ENCODE measurements at places on chromosomes 6 and 20.

GRCh38 chr20:63694584-63695423 lies 1.6 kb upstream of the TNFRSF6B start:
- DNase-seq = no peak

GRCh38 chr6:21180155-21180554 lies 413.4 kb upstream of the SOX4 start:
- DNase-seq = no peak

DNA sequence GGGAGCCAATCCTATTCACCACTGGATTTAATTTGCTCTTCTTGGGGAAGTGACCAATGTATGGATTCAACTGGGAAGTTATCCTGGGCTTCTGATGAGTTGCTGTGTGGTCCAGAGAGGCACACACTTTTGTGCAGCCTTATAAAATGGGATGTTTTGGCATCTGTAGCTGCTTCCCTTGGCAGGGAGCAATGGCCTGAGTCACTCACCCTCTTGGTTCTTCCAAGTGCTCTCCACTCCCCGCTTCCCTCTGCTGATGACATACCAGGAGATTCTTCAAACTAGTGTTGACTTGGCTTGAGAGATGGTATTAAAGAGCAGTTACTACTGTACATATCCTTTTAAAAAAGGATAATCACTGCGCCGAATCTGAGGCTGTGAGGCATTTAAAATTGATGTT lies 105.8 kb downstream of the JARID2 start:
- no peak for DNase-seq

DNA sequence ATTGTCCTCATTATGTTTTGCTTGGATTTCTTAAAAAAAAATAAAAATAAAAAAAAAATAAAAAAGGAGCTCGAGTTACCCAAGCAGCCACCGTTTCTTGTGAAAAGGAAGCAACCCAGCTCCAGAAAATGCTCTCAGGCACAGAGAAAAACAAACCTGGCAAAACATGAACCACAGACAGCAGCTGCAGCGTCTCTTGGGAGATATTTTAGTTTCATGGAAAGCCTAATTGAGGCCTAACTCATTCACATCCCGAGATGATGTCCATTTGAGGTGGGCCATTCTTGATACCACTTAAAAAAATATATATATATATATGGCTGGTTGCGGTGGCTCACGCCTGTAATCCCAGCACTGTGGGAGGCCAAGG lies 13.7 kb upstream of the MRAP2 start:
- no peak for DNase-seq

- no peak for DNase-seq
These were observed 2.4 kb downstream of the COL20A1 start for GRCh38 chr20:63295422-63295821.

GRCh38 chr20:16123623-16124022 lies 449.6 kb downstream of the KIF16B start:
- no peak for DNase-seq

- DNase-seq = no peak
These were observed 211.3 kb downstream of the ARID1B start for GRCh38 chr6:156988276-156989158.

GRCh38 chr6:130873746-130874145 lies 46.5 kb downstream of the SMLR1 start:
- no peak for DNase-seq

- no peak for DNase-seq
These were observed 154.3 kb downstream of the MRPL14 start for GRCh38 chr6:43972913-43973300.

- no peak for DNase-seq
These were observed 18.0 kb upstream of the UBE2V1 start for GRCh38 chr20:50130995-50131394.

DNA sequence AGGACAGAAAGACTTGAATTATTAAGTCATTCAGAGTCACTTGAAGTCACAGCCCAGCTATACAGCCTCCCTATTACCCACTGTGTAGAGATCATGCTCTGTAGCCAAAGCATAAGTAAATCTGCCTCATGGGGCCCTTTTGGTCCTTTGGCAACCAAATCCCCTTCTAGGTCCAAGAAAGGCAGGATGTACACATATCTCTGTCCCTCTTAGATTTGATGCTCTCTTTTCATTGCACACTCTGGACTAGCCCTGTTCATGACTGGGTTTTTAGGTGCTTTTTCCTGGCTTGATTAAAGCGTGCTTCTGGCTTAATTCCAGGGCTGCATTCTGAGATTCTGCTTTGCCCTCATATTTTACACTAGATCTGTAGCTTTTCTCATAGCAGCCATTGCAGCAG lies 296.8 kb downstream of the TENT5A start:
- DNase-seq = no peak

- no peak for DNase-seq
These were observed 25.1 kb downstream of the PRKN start for GRCh38 chr6:162702446-162702845.

DNA sequence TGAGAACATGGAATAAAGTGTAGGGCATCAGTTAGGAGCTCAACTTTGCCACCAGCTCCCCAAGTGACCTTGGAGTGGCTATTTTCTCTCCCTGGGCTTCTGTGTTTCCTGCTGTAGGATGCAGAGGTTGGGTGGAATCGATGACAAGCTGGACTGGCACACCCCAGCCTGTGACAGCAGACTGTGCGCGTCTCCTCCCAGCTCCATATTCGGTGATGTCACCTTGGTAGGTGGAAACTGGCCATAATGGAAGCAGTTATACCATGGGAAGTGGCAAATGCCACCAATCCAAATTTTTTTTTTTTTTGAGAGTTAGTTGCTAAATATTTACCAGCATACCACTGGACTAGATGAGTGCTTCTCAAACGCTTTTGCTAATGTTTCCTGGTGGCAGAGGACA lies 85.2 kb downstream of the BANF2 start:
- no peak for DNase-seq

DNA sequence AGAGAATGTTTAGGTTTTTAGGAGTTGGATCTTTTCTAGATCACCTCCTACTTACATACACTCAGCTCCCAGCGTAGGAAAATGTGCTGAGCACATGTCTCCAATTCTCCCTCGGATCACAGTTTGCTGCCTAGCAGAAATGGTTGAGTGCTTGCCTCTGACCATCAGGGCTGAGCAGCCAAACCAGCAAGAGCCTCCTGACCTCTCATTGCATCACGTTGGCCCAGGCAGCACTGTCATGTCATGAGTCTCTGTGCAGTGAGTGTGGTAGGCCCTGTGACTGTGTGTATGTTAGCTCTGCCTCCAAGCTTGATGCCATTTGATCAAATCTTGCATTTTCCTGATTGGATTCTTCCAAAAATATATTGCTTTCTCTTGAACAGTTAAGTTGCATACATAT lies 112.0 kb downstream of the LRRC1 start:
- no peak for DNase-seq

DNA sequence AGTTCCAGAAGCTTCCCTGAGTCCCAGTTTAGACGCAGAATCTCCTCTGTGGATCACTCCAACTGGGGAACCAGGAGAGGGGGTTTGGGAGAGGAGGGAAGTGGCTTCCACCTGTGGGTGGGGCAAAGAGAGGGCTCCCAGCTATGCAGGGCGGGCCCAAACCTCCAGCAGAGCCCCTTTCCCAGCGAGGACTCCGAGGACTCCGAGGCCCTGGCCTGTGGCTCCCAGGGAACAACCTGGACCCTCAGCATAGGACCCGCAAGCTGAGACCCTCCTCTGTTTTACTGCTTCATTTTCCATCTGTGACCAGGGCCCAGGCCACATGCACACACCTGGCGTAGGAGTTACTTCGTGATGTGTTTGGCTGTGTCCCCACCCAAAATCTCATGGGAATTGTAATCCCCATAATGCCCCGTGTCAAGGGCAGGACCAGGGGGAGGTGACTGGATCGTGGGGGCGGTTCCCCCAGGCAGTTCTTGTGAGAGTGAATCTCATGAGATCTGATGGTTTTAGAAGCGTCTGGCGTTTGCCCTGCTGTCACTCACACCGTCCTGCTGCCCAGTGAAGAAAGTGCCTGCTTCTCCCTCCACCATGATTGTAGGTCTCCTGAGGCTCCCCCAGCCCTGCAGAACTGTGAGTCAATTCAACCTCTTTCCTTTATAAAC lies 27.9 kb downstream of the NTSR1 start:
- no peak for DNase-seq

GRCh38 chr6:137424251-137424650 lies 69.9 kb downstream of the OLIG3 start:
- DNase-seq = no peak

GRCh38 chr6:98894810-98895209 lies 52.9 kb downstream of the FBXL4 start:
- no peak for DNase-seq

GRCh38 chr6:26550250-26550993 lies 12.3 kb downstream of the HMGN4 start:
- DNase-seq = peak; percentile 21

DNA sequence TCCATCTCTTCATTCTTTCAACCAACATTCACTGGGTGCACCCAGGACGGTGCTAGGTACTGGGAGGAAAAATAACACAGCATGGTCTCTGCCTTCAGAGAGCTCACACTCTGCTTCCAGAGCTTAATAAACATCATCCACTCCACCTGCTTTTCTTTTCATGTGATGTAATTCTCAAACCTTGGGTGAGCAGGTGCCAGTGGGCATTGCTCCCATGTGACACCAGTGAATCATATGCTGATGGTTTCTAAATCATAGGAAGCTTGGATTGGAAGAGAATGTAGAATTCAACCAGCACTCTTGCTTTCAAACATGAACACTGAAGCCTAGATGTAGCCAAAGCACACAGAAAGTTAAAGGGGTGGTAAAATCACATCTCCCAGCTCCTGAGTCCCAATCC lies 189.8 kb downstream of the FOXA2 start:
- no peak for DNase-seq

DNA sequence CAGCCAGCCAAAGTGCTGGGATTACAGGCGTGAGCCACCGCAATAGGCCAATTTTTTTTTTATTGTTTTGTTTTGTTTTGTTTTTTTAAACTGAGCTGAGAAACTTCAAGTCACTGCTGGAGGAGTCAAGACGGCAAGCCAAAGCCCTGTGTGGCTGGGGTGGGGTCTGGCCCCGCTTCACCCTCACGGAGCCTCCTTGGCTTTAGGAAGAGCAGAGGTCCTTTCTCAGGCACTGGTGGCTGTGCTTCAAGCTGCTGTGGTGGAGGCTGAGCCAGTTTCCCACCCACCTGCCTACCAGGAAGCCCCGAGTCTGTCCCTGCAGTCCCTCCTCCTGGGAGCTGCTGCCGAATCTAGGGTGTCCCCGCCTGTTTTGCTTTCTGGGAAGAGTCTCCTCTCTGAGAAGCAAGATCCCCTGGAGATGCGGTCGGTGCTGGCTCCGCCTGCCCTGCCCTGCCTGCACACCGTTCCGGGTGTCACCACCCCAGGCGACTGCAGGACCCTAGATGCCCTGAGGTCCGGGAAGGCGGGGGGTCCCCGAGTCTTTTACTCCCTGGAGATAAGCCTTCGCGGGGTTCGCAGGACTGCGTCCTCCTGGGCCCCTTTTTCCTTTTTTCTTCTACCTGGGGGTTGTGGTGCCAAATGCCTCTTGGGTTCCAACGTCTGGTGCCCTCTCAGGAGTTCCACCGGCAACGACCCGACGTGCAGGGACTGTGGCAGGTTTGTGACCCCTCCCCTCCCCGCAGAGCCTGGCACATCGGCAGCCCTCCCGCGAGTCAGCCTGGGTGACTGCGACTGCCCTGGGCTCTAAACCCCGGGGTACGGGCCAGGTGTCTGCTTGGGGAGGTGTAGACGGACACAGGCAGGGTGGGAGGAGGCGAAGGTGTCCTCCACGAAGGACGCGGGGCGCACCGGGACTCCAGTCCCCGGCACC lies 100.7 kb downstream of the TAF4 start:
- no peak for DNase-seq

DNA sequence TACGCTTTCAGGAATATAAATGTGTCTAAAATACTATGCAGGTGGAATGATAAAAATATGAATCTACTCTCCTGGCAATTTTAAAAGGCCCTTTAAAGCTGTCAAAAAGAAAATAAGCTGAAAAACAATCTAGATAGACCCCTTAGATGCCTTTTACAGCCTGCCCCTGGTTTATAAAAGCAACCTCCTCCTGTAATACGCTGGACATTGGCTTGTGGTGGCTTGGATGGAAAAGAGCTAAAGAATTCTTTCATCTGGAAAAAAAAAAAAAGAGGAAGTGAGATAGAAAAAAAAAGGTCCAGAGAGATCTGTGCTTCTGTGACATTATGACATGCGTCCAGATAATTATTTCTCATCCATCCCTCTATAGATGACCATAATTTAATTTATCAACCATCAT lies 115.9 kb upstream of the NRSN1 start:
- DNase-seq = no peak

DNA sequence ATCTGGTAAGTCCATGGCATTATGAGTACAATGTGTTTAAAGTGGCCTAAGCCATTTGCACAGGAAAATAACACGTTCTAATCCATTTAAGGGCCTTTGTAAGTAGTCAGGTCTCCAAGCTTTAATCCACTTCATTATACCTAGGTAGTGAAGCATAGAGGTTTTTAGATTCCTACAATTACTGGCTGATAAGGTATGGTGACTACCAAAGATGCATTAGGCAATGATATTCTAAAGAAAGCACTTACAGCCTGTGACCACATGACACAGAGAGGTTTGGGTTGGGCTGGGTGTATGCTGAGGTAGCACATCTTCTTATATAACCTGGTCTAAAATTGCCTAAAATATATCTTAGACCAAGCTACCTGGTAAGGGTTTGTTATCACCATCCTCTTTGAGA lies 504.4 kb downstream of the TFAP2B start:
- no peak for DNase-seq

GRCh38 chr6:130991422-130992137 lies 71.5 kb downstream of the EPB41L2 start:
- DNase-seq = no peak

DNA sequence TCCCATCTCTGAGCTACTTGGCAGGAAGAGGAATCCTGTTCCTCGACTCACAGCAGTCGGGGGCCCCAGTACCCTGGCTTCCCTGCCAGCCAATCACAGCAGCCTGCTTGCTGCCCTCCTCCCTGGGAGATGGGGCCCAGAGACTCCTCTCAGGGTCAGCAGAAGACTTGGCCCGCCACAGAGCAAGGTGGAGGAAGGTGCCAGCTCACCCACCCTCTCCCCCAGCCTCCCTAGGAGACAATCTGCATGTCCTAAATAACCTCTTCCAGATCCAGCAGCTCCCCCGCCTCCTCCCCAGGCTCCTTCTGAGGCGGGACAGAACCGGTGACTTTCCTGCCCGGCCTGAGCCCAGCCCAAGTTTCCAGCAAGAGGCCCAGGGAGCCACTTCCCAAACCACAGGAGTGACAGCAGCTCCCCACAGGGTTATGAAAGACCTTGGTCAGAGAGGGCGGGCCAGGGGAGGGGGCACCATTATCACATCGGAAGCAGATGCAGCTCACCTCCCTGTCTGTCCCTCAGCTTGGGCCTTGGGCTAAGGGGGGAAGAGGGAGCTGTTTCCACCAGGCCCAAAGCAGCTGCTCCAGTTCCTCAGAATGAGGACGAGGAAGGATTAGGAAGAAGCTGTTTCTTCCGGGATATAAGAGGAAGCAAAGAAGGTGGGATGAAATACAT lies 2.3 kb downstream of the CCND3 start:
- DNase-seq = no peak

- DNase-seq = no peak
These were observed 312.3 kb downstream of the CDC5L start for GRCh38 chr6:44699851-44700250.

- no peak for DNase-seq
These were observed 47.1 kb downstream of the IGF2R start for GRCh38 chr6:160015778-160016684.
